Naive thymus-derived CD4-positive, alpha-beta T cell (primary cell): ENCODE measurements at places on chromosomes 16 and 17. TPM values are rescaled to one million over a fixed set of nuclear protein-coding genes. Genes with fewer than 3 reads are reported as not detected.

DNA sequence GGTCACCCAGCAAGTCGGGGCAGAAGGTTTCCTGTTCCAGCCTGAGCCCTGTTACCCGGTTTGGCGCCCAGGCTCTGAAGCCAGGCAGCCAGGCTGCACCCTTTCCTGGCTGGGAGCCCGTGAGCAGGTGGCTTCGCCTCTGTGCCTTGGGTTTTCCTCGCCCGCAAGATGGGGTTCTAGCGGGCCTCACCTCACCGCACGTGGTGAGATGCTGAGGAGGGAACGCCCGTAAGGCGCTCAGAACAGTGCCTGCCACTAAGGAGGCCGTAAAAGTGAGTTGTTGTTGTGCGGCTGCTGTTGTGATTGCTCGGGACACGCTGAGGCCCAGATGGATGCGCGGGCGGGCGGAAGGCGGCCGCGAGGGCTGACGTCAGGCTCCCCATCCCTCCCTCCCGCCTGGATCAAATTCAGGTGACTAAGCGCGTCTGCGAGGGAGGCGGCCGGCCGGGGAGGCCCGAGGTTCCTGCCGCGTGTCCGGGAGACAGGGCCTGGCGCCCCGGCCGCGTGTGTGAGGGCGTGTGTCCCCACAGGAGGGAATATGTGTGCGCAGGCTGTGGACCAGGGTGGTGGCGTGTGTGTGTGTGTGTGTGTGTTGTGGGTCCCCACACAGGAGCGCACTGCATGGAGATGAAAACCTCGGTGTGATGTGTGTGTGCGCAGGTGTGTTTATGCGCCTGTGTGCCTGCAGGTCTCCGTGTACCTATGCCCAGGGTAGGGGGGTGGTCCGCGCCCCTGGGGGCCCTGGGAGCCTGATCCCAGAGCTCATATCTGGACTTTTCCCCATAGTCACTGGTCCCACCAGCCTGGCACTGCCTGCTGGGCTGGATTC, 4.3 kb downstream of the CAMKK1 start:
- no peak for DNase-seq
- H3K27ac ChIP-seq: peak overlapping the region; percentile 24
- H3K36me3 ChIP-seq: no peaks in the 10 kb centered on the region
- H3K4me3 ChIP-seq: no peak overlapping the region

- peaks cover 44% of the 10 kb centered on the region for H3K4me1 ChIP-seq
- H3K27ac ChIP-seq: no peak overlapping the region
Observed at GRCh38 chr17:38731526-38732294, 1.6 kb downstream of the CISD3 start.

DNA sequence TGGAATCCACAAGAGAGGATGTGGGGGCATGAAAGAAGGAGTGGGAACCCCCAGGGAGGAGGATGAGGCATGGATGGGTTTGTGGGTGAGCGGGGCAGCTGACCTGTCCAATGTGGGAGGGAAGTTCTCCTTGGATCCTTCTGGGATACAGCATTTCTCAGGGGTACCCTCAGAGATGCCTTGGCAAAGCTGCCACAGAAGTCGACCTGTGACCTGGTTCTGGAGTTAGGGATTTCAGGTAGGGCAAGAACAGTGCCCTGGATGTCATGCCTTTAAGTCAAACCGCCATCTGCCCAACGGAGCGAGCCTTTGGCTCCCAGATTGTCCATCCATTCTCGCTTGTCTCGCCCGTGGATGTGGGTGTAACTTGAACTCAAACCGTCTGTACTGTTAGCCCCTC, 30.0 kb downstream of the WSCD1 start:
- H3K27ac ChIP-seq: no peak overlapping the region
- H3K27me3 ChIP-seq: no peaks in the 10 kb centered on the region
- H3K36me3 ChIP-seq: no peaks in the 10 kb centered on the region

DNA sequence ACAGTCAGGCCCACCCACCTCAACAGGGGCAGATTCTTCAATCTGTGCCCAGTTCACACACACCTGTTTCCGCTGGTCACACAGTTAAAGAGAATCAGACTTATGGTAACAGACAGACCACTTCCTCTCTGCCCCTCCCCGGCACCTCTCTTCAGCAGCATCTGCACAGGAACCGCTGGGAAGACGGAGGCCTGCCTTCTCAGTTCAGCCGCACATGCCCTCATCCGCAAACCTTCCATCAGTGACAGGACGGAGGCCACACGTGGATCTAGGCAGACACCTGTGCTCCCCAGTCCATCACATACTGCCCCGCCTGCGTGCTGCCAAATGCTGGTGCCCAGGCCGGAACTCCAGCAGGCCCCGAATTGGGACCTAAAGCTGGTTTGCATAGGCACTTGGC, 10.3 kb downstream of the PHB1 start:
- H3K27me3 ChIP-seq: no peaks in the 10 kb centered on the region
- no peak overlapping the region for H3K4me3 ChIP-seq
- no peak overlapping the region for H3K27ac ChIP-seq

- H3K36me3 ChIP-seq: no peaks in the 10 kb centered on the region
- H3K4me3 ChIP-seq: no peak overlapping the region
- H3K27ac ChIP-seq: no peak overlapping the region
- peaks cover 42% of the 10 kb centered on the region for H3K4me1 ChIP-seq
- H3K27me3 ChIP-seq: no peaks in the 10 kb centered on the region
Observed at GRCh38 chr17:77995146-77995852, 36.8 kb downstream of the TNRC6C start.

GRCh38 chr16:88264641-88265285, 118.0 kb upstream of the ZNF469 start:
- no peak overlapping the region for H3K4me3 ChIP-seq
- no peaks in the 10 kb centered on the region for H3K27me3 ChIP-seq
- no peaks in the 10 kb centered on the region for H3K4me1 ChIP-seq
- H3K36me3 ChIP-seq: no peaks in the 10 kb centered on the region
- H3K27ac ChIP-seq: no peak overlapping the region

GRCh38 chr16:25045696-25046381, 30.7 kb upstream of the ARHGAP17 start:
- no peak for DNase-seq
- peaks cover 23% of the 10 kb centered on the region for H3K4me1 ChIP-seq
- H3K27me3 ChIP-seq: no peaks in the 10 kb centered on the region
- H3K4me3 ChIP-seq: no peak overlapping the region

- no peaks in the 10 kb centered on the region for H3K36me3 ChIP-seq
- H3K4me3 ChIP-seq: no peak overlapping the region
- H3K27me3 ChIP-seq: no peaks in the 10 kb centered on the region
- H3K27ac ChIP-seq: no peak overlapping the region
- no peak for DNase-seq
Observed at GRCh38 chr16:26606381-26607150, 460.2 kb upstream of the C16orf82 start.

GRCh38 chr16:12535535-12536411, 267.9 kb downstream of the CPPED1 start:
- H3K27me3 ChIP-seq: no peaks in the 10 kb centered on the region
- H3K36me3 ChIP-seq: no peaks in the 10 kb centered on the region
- DNase-seq: peak; percentile 23
- H3K4me1 ChIP-seq: peaks cover 40% of the 10 kb centered on the region

DNA sequence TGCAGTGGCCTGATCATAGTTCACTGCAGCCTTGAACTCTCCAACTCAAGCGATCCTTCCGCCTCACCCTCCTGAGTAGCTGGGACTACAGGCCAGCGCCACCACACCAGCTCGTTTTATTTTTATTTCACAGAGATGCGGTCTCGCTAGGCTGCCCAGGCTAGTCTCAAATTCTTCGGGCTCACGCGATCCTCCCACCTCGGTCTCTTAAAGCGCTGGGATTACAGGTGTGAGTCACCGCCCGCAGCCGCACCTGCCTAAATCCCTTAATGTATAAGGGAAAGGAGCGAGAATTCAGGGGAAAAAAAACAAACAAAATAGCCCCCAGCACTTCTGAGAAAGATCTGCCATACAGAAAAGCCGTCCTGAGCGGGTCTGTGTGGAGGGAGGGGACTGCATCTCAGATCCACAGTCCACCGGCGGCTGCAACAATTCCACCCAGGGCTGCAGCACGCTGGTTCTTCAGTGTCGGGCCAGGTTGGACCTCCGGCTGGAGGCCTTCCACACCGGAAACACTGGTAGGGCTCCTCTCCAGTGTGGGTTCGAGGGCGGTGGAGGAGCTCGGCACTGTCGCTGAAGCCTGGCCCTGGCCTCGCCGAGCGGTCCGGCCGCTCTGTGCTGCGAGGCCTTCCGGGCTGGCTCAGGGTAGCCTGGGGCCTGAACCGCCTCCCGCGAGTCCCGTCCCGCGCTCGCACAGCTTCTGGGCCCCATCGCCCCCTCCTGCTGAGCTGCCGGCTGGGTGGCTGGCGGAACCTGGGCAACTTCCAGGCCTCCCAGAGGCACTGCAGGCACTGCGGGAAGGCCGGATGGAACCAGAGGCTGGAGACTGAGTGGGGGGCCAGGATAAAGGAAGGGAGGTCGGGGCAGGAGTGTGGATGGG, 7.0 kb downstream of the ZNF843 start:
- no peaks in the 10 kb centered on the region for H3K36me3 ChIP-seq
- no peak overlapping the region for H3K27ac ChIP-seq
- no peak for DNase-seq

- H3K4me3 ChIP-seq: no peak overlapping the region
- DNase-seq: no peak
- no peaks in the 10 kb centered on the region for H3K27me3 ChIP-seq
- no peaks in the 10 kb centered on the region for H3K36me3 ChIP-seq
- no peak overlapping the region for H3K27ac ChIP-seq
Observed at GRCh38 chr17:31803494-31804213, 55.4 kb downstream of the COPRS start.

GRCh38 chr16:65032387-65032786, 89.5 kb downstream of the CDH11 start:
- no peaks in the 10 kb centered on the region for H3K36me3 ChIP-seq
- H3K27ac ChIP-seq: no peak overlapping the region
- no peaks in the 10 kb centered on the region for H3K27me3 ChIP-seq

KCNJ2 gene
- not detected for polyA plus RNA-seq

OR1A1 gene
- not detected for polyA plus RNA-seq

SOCS3 gene
- polyA plus RNA-seq: 206 TPM

PLA2G10 gene
- polyA plus RNA-seq: not detected

STH gene
- not detected for polyA plus RNA-seq
